ENCODE measurements at places on chromosomes 1 and 21.
A peak's percentile ranks its signal among the peaks of the same experiment; 100 is the strongest.

- DNase-seq = no peak
Observed at GRCh38 chr1:54403405-54403804, 2.8 kb downstream of the SSBP3 start.

- DNase-seq = no peak
Observed at GRCh38 chr1:186683652-186684410, 3.6 kb upstream of the PTGS2 start.

GRCh38 chr1:44519035-44519676, 114.1 kb downstream of the RNF220 start:
- DNase-seq = no peak

GRCh38 chr1:212979340-212980122, 29.2 kb downstream of the VASH2 start:
- DNase-seq = no peak

GRCh38 chr1:80036690-80037432, 1030.3 kb upstream of the ADGRL4 start:
- no peak for DNase-seq

GRCh38 chr1:224707843-224708725, 92.0 kb downstream of the CNIH3 start:
- peak; percentile 54 for DNase-seq

DNA sequence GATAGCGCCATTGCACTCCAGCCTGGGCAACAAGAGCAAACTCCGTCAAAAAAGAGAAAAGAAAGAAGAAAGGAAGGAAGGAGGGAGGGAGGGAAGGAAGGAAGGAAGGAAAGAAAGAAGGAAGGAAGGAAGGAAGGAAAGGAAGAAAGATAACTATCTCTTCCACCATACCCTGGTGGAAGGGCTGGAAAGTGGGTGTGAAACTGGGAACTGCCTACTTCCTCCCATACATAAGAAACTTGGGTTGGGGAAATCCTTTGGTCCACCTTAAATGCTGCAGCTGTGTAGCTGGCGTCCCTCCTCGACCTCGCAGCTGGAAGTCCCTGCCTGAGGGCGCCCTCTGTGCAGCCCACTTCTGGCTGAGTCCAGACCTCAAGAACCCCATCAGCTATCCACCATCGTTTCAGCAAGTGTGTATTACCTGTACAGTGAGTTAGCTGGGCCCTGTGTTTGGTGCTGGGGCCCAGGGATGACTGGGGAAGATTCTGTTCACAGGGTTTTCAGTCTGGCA, 4.6 kb upstream of the FAM167B start:
- no peak for DNase-seq

- DNase-seq = peak; percentile 38
Observed at GRCh38 chr1:220810179-220810653, 23.5 kb downstream of the MTARC1 start.

- DNase-seq = no peak
Observed at GRCh38 chr1:67648582-67649326, 36.2 kb upstream of the GADD45A start.

DNA sequence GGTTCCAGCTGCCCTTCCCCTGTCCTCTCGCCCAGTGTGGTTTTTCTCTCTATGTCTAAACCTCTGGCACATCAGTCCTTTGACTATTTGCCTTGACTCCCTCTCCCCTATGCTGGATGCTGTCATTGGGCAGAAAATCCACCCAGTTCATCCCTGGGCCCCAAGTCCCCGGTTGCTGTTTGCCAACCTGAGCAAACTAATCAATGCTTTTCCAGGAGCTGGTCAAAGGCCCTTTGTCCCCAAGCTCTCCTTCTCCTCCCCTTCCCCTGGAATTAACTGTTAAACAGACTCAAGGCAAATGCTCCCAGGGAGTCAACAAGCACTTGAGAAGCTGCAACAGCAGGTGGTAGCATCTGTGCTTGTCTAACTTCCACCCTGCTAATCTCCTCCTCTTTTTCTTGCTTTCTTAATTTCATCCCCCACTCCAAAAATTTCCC, 102.7 kb downstream of the LMX1A start:
- DNase-seq = no peak

DNA sequence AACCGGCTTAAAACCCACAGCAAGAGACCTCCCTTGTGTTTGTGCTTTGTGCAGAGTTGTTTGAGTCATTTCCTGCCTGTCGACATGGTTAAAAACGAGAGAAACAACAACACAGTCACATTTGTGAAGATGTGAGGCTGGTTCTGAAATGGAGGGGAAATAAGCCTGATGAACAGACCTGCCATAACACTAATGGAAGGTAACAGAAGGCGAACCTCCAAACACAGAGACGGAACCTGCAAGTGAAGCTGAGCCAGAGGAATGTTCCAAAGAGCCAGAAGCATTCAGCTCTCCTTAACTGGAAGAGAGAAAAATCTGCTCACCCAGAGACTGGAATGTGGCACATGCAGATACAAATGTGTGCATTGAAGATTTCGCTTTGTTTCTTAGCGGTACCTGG, 53.2 kb upstream of the RAVER2 start:
- DNase-seq = no peak

GRCh38 chr1:208077232-208078075, 166.5 kb upstream of the CD34 start:
- DNase-seq = no peak

- DNase-seq = no peak
Observed at GRCh38 chr1:194133152-194133551, 946.7 kb upstream of the B3GALT2 start.

DNA sequence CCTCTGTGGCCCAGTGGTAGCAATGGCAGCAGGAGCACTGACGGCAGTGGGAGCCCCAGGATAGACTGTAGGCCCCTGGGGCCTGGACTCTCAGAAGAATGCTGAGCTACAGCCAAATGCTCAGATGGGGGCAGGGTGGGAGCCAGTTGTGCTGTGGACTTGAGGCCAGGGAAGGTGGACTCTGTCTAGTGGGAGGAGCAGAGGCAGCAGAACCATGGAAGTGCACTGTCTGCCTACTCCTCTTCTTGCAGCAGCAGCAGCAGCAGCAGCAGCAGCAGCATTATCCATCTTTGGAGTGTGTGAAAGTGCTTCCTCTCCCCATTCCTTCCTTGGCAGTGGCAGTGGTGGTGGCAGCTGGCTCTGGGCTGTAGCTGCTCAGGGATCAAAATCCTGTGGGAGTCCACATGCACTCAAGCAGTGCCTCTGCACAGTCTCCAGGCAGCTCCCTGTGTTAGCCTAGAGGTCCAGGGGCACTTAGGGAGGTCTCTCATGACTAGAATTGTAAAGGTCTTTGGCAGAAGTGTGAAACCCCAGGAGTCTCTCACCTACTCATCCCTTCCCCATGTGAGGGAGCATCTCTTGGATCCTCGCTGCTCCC, 917.9 kb upstream of the B3GALT2 start:
- no peak for DNase-seq

DNA sequence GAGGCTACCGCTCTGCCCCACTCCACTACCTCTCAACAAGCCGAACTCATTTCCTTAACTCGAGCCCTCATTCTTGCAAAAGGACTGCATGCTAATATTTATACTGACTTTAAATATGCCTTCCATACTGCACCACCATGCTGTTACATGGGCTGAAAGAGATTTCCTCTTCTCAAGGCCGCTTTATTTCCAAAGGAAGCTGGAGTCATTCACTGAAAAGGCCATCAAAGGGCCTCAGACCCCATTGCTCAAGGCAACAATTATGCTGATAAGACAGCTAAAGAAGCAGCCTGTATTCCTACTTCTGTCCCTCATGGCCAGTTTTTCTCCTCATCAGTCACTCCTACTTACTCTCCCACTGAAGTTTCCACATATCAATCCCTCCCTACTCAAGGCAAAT, 6.9 kb upstream of the HPDL start:
- no peak for DNase-seq

DNA sequence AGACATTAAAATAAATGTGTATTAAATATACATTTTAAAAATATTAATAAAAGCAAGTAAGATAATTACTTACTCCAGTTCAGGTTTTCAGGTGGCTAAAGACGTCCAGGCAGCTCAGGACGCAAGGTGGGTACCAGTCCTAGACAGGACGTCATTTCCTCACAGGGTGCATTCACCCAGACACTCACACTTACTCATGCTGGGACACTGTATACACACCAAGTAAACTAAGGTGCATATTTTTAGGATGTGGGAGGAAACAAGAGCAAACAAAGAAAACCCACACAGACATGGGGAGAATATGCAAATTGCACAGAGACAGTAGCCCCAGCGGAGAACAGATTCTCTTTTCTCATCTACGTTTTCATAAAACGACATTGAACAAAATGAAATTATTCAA, 457.9 kb downstream of the BRINP3 start:
- no peak for DNase-seq

DNA sequence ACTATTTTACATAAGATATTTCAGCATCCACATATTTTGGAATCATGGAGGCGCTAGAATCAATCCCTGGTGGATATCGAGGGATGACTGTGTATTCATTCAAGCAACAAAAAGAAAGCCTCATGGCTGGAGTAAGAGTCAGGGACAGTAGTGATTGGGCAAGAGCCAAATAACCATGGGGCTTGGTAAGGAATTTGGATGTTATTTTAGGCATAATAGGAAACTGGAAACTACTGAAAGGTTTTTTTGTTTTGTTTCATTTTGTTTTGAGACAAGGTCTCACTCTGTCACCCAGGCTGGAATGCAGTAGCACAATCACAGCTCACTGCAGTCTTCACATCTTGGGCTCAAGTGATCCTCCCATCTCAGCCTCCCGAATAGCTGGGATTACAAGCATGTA, 33.8 kb upstream of the EYA3 start:
- DNase-seq = no peak

DNA sequence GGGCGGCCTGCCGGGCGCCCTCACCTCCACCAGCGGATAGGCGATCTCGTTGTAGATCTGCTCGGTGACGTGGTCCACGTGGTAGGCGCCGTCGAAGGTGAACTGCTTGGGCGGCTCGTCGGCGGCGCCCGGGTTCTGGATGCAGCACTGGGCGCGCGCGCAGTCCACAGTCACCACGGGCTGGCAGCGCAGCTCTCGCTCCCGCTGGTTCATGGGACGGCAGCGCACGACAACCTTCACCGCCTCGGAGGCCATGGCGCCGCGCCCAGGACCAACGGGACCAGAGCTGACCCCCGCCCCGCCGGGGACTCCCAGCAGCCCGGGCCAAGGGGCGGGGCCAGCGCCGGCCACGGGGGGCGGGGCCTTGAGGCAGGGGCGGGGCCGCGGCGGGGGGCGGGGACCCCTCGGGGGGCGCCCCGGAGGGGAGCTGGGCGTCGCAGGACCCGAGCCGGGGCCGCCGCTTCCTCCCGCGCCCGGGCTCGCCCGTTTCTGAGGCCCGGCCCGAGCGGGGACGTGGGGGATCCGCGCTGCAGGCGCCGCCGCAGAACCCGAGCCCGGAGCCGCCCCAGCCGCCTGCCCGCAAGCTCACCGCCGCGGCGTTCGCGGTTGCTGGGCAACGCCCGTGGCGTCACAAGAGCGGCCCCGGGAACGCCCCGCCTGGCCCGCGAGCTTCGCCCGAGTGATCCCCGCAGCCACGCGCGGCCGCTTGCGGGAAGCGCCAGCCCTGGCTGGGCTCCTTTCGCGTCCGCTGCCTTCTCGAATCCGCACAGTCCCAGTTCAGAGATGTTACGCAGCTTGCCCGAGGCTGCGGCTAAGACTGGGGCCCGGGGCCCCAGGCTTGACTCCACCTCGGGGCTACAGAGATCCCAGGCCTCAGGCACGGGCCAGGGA, at the start of gene KIF17:
Gene KIF17, minus strand, starts transcription at position 556 of the 891 bp plus-strand sequence. Its CDS starts 301 bp downstream, at position 255.
- no peak for DNase-seq

DNA sequence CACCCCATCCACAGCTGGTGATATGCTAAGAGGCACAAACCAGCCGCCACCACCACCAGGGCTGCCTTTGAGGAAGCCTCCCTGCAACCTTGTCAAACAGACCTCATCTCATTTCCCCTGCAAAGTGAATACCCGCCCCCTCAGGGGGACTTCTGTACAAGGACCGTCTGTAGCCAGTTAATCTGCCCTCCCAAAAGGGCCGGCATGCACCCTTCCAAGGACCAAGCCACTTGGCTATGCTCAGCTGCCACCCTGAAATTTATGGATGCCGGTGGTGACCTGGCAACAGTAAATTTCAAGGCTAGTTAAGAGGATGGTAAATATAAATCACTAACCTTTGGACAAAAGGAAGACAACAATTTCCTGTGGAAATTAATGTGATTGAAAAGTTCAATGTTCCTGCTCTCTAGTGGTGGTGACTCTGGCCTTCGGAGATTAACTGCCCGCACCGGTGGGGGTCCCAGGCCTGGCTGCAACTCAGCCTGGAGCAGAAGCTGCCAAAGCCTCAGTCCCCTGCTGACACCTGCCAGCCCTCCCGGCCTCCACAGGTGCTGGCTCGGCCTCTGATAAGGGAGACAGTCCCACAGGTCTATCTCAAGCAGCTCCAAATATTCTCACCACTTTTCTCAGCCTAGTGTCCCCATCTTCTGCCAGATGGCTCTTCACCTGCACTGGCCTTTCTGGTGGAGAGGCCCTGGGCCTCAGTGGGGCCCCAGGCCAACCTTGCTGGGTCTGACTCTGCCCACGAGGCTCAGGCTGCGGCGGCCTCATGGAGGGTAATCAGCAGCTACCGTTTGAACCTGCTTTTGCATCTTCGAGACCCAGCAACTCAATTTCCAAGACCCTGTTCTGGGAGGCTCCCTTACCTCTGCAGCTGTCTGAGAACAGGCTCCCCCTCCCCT, 12.2 kb downstream of the TMEM53 start:
- no peak for DNase-seq

GRCh38 chr1:99749504-99750347, 16.7 kb downstream of the FRRS1 start:
- no peak for DNase-seq

DNA sequence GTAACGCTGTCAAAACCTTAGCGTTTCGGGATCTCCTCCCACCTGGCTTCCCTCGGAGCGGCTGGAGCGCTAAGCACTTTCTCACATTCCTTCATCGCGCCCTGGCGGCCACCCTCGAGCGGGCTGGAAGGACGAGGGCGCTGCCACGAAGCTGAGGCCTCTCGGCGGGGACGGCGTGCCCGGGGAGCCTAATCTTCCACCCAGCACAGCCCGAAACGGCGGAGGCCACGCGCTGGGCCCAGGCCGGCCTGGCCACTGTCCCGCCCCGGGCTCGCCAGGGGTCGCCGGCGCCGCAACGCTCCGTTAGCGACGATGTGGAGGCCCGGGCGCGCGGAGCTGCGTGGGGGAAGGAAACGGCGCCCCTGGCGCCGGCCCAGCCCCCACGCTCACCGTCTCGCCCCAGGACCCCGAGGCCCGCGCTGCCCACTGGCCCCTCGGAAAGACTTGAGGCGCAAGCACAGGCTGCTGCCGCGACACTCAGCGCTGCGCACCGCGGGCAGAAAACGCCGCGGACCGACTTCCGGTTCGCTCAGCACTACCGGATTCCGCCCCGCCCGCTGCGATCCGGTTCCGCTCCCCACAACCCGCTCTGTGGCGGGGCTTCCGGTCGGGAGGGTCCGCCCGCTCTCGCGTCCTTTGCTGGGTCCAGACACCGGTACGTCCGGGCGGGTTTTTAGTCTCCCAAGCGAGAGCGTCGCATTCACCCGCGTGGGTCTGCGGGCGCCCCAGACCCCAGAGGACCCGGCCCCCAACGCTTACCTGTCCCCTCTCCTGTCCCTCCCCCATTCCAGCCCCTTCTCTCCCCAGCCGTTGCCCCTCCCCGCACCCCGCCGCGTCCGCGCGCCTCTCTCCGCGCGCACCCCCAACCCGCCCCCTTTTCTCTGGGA, at the start of gene YBEY:
Gene YBEY, plus strand, starts transcription at position 582 of the 887 bp plus-strand sequence. CDS start 572 bp downstream, outside the sequence.
- peak; percentile 65 for DNase-seq

GRCh38 chr1:25867210-25867991, 8.1 kb downstream of the PAQR7 start:
- DNase-seq = no peak

Measured in AG09309 (cell line).